Activated CD4-positive, alpha-beta T cell treated with anti-CD3 and anti-CD28 coated beads, Interleukin-2, amount 50 U/mL, for 16 hours (primary cell): ENCODE measurements at places on chromosomes 6 and 20.

- no peak for DNase-seq
Measured at GRCh38 chr20:17885544-17885943, 83.0 kb downstream of the SNX5 start.

GRCh38 chr6:82066991-82067411 lies 180.5 kb downstream of the IBTK start:
- no peak for DNase-seq

GRCh38 chr6:51153109-51153508 lies 334.4 kb downstream of the TFAP2B start:
- no peak for DNase-seq

- DNase-seq, result no peak
Measured at GRCh38 chr20:64025826-64026412, 10.1 kb upstream of the C20orf204 start.

DNA sequence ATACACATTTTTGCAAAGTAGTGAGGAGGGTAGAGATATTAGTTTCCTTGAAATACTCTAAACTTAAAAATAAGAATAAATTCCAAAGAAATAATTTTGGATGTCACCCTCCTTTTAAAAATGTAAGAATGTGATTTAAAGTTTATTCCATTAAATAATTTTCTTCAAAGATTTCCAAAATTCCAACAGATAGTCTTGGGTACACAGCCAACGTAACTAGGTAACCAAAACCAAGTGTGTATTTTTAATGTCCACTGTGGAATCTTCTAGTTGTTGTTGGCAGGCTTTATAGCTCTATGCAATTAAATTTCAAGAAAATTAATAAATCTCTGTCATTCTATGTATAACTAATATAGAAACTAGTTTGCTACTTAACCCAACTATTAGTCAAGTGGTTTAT lies 101.3 kb downstream of the COL21A1 start:
- DNase-seq, result no peak

- DNase-seq, result no peak
Measured at GRCh38 chr6:111283707-111284106, 196.4 kb downstream of the SLC16A10 start.

GRCh38 chr20:56362833-56363413 lies 4.1 kb downstream of the FAM210B start:
- no peak for DNase-seq

DNA sequence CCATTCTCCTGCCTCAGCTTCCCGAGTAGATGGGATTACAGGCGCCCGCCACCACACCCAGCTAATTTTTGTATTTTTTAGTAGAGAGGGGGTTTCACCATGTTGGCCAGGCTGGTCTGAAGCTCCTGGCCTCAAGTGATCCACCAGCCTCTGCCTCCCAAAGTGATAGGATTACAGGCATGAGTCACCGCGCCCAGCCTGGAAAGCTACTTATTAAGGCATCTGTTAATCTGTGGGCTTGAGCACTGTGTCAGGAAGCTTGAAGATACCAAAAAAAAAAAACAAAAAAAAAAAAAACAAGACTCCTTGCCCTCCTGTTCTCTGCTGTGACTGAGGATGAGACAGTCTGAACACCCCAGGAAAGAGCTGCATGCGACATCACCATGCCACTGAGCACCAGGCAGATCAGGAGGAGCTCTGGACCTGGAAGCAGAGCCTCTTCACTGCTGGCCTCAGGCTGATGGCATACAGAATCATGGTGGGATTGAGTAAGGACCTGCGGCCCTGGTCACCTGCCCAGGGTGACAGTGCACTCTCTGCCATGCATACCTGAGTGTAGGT lies 166.5 kb upstream of the SNX9 start:
- DNase-seq, result no peak

GRCh38 chr20:11271920-11272594 lies 598.3 kb upstream of the JAG1 start:
- DNase-seq, result no peak

DNA sequence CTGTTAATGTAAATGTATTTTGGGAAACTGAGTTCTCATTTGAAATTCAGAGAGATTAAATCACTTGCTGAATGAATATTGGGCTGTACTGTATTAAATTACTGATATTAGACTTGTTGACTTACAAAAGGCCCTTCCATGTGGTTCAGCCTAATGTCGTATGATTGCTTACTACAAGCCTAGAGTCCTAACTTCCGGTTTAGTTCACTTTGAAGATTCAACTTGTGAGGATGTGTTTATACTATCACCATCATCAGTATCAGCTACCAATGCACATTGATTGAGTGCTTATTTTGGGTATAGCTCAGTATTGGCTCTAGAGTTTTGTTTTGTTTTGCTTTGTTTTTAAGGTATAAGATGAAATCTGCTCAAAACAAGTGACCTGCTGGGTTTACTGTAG lies 48.3 kb downstream of the FAM217A start:
- DNase-seq, result no peak

DNA sequence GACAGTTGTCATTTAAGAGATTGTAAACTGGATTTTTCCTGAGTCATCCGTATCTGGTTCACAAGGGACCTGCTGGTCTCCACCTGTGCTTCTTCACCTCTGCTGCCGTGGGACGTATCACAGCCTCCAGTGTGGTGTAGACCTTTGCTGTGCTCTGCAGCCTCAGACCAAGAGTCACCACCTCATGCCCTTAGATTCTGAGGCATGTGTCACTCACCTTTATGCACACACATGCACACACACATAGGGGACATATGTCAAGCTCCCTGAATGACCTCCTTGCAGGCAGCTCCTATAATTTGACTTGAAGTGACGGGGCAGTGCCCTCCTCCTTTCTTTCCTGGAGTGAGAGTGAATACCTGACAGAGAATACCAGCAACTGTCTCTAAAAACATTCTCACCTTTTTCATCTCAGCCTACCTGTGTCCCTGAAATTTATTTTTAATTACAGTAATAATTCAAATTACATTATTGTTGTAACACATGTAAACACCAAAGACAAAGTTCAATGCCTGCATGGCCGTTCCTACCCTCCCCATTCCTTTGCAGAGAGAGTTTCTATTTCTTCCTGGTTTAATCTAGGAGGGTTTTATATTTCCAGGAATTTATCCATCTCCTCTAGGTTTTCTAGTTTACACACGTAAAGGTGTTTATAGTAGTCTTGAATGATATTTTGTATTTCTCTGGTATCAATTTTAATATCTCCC lies 3.5 kb downstream of the SLC17A4 start:
- DNase-seq, result no peak

GRCh38 chr6:2918936-2919335 lies 15.8 kb upstream of the SERPINB9 start:
- peak; percentile 42 for DNase-seq

DNA sequence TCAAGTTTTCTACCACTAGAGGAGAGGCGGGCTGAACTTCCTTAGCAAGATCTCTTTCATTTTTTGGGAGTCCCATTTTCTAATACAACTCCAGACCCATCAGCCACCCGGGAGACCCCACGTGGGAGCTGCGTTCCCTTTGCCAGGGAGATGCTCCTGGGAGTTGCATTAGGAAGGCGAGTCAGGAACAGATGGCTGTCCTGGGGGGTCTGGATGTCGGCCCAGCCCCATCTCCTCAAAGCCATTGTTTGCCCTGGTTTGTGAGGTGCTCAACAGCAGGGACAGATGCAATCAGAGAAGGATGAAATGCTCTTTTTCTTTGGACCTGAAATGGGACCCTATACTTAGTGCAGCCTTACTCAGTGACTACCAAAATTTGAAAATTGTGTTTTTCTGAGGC lies 39.4 kb downstream of the CARMIL1 start:
- no peak for DNase-seq

GRCh38 chr20:63501818-63502670 lies 3.2 kb upstream of the EEF1A2 start:
- DNase-seq, result no peak

DNA sequence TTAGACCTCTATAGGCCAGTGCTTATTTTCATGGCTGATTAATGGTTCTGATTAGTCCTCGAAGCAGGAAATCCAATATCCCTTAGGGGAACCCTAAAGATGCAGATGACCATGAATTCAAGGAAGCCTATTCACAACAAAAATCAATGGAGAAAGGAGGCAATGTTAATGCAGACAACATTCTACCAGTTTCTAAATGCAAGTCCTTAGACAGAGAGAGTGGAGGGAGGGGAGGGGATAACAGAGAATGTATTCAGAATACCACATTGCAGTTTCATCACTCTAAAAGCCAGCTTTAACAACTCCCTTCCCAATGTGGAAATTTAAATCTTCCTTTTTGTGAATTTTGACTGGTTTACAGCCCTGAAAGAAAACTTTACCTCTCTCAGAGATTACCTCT lies 87.1 kb upstream of the POU3F2 start:
- DNase-seq, result no peak

DNA sequence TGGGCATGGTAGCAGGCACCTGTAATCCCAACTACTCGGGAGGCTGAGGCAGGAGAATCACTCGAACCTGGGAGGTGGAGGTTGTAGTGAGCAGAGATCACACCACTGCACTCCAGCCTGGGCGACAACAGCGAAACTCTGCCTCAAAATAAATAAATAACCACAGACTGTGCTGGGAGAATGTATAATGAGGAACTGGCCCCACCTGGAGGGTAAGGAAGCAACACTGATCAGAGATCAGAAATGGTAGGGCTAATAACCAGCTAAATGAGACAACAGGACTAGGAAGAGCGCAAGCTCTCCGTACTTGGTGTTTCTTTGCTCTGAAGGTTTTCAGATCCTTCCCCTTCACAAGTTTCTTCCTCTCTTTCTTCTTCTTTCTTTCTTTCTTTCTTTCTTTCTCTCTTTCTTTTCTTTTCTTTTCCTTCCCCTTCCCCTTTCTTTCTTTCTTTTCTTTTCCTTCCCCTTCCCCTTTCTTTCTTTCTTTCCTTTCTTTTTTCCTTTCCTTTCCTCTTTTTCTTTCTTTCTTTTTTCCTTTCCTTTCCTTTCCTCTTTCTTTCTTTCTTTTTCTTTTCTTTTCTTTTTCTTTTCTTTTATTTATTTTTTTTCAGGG lies 14.6 kb downstream of the CCM2L start:
- DNase-seq, result no peak

DNA sequence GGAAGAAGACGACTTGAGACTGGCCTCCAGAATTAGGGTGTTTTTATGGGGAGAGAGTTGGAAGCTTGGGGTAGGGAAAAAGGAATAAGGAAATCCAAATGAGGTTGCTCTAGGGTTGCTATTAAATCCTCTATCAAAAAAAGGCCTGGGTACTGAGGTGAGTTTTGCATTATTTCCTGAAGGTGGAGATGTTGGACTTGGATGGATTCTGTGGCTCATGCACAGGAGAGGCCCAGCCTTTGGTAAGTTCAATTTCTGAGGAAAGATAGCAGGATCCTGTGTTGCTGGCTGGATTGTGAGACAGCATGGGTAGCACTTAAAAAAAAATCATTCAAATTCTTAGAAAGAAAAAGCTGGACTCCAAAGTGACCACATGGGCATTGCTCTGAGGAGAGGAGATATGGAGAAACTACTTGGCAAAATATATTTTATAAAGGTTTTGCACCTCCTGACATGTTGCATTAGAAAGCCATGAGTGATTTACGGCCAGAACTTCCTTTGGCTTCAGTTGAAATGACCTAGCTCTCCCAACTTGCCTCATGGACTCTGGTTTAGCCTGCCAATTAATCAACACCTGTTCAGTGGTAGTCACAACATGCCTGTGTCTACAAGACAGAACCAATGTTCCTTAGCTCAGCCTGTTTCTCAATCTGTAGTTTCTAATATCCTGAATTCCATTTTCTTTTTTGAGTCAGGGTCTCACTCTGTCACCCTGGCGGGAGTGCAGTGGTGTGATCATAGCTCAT lies 152.1 kb upstream of the RALGAPA2 start:
- no peak for DNase-seq

- DNase-seq, result no peak
Measured at GRCh38 chr20:24018796-24019195, 30.2 kb upstream of the GGTLC1 start.

DNA sequence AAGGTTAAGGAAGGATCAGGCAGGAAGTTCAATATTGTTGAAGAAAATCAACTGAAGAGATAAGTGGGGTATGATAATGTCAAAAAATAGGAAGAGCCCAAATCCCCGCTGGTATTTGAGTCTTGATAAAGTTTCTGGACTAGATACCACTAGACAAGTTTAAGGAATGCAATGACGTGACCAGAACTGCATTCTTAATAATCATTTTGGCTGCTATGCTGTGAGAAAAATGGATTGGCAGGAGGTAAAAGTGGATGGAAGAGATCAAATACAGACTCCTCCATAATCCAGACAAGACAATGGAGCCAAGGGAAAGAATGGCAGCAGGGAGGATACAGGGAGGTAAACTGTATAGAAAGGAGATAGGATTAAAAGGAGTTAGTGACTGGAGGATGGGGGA lies 128.2 kb downstream of the COL12A1 start:
- no peak for DNase-seq

DNA sequence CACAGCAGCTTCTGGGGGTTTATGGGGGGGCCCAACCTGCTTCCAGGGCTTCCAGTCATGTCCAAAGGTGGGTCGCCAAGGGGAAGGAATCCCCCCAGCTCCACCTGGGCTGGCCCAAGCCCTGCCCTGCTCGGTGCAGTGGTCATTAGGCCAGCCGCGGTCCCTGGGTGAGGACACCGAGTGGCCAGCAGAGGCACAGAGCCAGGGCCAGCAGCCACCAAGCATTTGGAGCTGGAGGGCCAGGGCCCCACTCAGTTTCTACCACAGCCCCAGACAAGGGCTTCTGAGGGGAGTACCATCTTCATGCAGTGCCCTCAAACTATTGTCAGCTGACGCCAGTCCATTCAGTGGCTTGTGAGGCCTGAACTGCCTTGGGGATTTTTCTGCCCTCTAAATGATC lies 39.6 kb downstream of the TFEB start:
- no peak for DNase-seq

DNA sequence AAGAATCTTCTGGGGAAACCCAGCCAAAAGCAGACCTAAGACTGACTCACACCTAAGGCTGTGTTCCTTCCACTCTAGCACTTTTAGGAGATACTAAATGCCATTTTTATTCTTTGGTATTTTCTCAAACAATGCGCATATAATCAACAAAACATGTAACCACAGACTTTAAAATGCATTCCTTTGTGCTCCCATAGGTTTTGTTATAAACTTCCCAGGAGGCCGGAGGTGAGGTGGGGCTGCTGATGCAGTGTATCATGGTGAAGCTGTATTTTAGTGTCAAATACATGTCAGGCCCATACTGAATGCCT lies 155.2 kb downstream of the BTBD3 start:
- no peak for DNase-seq

- DNase-seq, result peak; percentile 19
Measured at GRCh38 chr20:62219992-62220665, at the start of gene HRH3. Gene HRH3 (minus strand): TSS chr20:62220278. CDS start chr20:62219970, 308 bp downstream.

DNA sequence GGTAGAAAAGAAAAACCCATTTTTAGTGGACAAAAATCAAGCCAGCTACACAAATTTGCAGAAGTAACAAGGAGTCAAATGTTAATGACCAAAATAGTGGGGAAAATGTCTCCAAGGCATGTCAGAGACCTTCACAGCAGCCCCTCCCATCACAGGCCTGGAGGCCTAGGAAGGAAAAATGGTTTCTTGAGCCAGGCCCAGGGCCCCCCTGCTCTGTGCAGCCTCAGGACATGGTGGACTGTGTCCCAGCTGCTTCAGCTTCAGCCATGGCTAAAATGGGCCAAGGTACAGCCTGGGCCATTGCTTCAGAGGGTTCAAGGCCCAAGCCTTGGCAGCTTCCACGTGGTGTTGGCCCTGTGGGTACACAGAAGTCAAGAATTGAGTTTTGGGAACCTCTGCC lies 82.5 kb upstream of the CLVS2 start:
- no peak for DNase-seq
